ENCODE measurements at places on chromosomes 6 and 20.

- no peak for DNase-seq
Observed at GRCh38 chr6:150620244-150620643, 20.6 kb downstream of the PLEKHG1 start.

DNA sequence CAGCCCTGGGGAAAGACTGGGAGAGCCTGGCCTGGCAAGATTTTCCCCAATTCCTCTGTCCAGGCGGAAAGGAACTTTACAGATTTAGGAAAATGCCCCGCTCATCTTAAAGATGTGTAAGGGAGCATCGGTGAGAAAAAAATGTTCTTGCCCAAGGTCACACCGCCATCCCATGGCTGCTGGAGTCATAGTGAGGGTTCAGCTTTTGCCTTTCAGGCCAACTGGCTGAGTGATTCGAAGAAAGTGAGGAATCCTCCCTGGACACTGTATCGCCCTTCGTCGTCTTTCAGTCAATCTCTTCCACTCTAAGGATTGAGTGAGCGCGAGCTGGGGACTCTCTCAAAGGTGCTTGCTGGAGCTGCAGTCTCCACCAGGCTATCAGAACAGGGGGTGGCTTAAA lies 1.4 kb downstream of the WFDC2 start:
- DNase-seq = no peak

- DNase-seq = no peak
Observed at GRCh38 chr20:54345821-54346220, 129.6 kb upstream of the DOK5 start.

- DNase-seq = no peak
Observed at GRCh38 chr6:84539122-84539856, 225.1 kb downstream of the TBX18 start.

GRCh38 chr20:49833483-49833882 lies 20.9 kb downstream of the SLC9A8 start:
- DNase-seq = no peak

DNA sequence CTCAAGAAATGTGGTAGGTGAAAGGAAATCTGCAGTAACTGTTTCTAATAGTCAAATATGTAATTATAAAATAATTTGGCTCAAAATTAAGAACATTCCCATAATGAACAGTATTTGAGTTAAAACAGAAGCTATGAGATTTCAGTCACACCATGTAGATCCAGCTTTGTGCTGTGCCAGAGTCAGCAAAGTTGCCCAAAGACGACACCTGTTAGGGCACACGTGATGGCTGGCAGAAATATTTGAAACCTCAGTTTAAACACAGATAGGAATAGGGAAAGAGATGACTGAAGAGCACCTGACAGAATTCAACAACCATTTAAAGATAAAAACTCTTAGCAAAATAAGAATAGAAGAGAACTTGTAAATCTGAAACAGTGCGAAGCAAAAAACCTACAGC lies 129.3 kb downstream of the CD83 start:
- no peak for DNase-seq

DNA sequence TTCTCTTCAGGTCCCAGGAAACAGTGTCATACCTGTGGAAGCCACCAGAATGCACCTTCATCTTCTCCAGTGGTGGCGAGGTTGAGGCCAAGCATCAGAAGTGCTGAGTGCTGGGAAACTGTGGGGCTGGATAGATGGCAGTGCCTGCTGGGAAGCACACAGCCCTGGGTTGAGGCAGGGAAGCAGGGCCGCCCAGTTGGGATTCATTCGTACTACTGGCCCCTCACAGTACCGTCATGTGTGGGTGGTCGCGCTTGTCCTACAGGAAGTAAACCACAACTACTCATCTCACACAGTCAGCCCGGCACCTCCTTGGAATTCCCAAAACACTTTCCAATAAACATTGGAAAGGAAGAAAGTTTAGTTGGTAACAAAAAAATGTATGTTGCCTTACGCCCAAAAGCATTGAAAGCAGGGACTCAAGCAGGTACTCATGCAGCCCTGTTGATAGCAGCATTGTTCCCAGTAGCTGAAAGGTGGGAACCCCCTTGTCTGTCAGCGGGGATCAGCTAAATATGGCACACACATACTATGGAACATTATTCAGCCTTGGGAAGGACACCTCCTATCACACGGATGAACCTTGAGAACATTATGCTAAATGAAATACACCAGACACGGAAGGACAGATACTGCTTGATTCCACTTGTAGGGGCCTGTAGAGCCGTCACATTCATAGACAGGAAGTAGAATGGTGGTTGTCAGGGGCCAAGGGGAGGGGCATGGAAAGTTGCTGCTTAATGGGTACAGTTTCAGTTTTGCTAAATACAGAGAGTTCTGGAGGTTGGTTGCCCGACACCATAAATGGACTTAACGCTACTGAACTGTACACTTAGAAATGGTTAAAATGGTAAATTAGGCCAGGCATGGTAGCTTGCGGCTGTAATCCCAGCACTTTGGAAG lies 162.7 kb downstream of the MTHFD1L start:
- no peak for DNase-seq

DNA sequence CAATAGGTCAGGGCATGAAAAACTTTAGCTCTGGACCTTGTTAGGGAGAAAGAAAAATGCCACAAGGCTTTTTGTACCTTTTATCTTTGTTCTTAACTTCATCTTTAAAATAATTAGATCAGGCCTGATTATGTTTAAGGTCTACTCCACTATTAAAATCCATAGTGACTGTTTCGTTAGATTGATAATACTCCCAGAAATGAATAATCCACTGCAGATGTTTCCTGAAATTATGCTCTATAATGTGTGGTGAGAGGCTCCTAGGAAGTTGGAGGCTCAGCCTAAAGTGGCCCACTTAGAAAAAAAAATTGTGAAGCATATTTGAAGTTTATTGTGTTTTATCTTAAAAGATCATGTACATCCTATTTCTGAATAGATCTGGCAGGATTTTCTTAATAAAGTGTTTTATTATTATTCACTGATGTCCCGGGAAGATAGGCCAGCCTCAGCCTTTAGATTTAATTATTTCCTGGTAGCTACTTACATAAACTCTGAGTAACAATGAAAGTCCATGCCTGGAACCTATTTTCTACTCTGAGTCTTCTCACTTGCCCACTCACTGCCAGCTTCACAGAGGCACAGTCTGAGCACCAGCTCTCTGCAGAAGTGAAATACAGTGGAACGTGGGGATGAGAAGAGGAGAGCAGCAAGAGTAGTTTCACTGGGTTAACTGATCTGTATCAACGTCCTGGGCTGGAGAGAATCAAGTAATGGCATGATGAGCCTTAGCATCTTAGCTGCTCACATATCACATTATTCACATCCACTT lies 126.8 kb upstream of the TMEM170B start:
- DNase-seq = no peak

- no peak for DNase-seq
Observed at GRCh38 chr20:53711333-53712211, 117.9 kb upstream of the ZNF217 start.

- no peak for DNase-seq
Observed at GRCh38 chr6:42769051-42769450, 12.8 kb upstream of the BICRAL start.

GRCh38 chr20:63955281-63955826 lies 862 bp downstream of the UCKL1 start:
- DNase-seq = no peak

- DNase-seq = no peak
Observed at GRCh38 chr6:122736163-122736562, 43.4 kb upstream of the FABP7 start.

DNA sequence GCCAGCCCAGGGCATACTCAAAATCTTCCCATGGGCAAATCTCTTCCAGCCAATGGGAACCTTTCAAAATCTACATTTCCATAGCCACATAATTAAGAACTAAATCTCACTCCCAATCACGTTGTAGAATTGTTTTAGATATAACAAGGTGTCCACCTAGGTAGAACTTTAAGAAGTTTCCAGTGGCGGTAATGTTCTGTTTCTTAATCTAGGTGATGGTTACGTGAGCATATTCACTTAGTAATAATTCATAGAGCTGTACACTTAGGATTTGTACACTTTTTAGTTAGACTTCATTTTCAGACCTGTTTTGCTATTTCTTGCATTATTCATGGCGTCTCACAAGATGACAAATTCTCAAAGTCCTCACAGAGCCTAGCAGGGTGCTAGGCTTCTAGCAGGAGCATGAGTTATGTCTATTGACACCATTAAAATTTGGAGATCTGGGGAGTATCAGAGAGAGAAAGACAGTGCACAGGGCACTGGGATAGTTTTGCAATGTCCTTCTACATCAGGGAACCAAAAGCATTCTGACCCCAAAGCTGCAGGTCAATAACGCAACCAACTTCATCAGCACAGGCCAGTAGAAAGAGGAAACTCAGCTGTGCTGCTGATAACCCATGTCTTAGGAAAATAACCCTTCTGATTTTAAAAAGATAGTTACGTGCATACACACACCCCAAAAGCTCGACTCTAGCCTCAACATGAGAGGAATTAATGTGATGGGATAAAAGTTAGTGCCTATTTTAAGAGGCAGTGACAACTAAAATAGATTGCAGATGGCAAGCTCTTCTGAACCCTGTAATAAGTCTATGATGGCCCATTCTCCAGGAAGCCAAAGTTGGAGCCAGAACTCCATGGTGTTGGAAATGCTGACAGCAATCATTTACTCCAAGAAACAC lies 518.1 kb upstream of the JARID2 start:
- DNase-seq = no peak

DNA sequence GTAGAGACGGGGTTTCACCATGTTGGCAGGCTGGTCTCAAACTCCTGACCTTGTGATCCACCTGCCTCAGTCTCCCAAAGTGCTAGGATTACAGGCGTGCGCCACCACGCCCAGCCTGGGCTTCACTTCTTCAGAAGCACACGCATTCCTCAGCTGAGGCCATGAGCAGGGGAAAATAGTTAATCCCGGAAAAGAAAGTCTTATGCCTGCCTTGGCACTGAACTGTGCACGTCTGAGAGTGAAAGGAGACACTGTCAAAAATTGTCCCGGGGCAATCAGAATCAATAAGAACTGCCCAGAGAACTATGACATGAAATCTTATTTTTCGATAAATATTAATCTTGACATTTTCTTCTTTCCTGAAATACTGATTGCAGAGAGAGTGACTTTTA lies 2.8 kb downstream of the BTN2A2 start:
- no peak for DNase-seq

- no peak for DNase-seq
Observed at GRCh38 chr6:45045253-45045601, 282.9 kb upstream of the RUNX2 start.

- no peak for DNase-seq
Observed at GRCh38 chr20:15199698-15200097, 862.3 kb upstream of the FLRT3 start.

GRCh38 chr6:15872241-15873103 lies 209.6 kb upstream of the DTNBP1 start:
- no peak for DNase-seq

GRCh38 chr6:26388014-26388413 lies 5.1 kb downstream of the BTN2A2 start:
- DNase-seq = no peak

- DNase-seq = no peak
Observed at GRCh38 chr6:37807656-37808055, 11.9 kb upstream of the ZFAND3 start.

DNA sequence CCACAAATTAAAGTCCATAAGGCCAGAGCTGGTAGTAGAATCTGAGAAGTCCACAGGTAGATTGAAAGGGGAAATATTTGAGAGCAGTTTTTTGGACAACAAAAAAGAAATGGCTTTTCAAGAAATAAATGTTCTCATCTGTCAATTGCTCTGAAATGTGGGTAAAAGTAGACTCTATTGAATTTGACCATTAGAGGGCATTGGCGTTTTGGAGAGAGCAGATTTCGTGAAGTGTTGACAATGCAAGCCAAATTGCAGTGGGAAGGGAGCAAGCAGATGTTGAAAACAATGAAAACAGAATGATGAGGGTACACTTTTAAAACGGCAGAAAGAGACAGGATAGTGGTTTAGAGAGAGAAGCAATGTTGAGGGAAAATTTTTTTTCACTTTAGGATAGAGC lies 149.1 kb upstream of the FAM83B start:
- DNase-seq = no peak

DNA sequence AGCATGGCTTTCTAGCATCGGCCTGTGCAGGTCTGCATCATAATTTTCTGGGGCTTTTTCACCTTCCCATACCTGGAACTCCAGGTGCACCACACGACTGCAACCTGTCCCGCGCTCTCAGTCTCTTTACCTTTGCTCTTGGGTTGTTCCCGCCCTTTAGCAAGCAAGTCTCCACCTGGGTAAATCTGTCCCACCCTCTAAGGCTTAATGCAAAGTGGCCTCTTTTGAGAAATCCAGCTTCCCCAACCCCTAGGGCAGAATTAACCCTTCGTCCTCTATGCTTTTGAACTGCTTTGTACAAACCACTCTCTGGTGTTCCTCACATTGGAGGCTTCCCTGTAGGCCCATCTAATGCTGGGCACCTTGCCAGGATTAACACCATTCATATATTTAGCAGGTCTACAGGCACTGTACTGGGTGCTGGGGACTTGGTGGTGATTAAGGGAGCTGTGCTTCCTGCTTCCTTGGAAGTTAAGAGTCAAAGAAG lies 2.8 kb downstream of the ITPR3 start:
- DNase-seq = no peak

GRCh38 chr20:39039261-39039660 lies 77.1 kb downstream of the DHX35 start:
- no peak for DNase-seq
